T-helper 17 cell (primary cell): ENCODE measurements at places on chromosomes 2 and 18.

DNA sequence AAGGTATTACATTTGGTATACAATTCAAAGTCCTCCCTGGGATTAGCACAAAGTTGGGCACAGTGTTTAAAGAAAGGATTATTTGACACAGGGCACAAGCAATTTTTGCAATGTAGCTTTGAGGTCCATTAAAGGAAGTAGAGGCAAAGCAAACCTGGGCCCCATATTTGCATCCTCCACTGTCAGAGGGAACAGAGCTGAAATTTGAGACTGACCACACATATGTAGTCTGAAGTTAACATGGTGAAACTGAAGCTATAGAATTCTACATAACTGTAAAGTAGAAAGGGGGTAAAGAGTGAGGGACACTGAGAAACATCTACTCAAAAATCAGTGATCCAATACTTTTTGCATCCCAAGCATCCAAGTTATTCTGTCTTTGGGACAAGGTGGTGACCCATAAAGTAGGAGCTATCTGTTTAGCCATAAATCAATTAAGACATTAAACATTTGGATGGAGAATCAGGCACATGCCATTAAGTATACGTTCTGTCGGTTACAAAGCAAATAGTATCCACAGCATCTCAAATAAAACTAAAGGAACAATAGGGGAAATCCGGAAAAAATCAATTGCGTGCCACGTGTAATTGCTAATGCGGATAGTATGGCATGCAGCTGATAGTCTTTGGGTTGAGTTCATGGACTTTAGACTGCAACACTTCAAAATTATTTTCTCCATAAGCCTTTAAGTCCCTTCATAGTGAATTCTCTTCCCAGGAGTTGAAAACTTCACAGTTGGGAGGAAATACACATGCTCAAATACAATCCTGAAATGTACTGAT is 72.6 kb downstream of the PLEKHM3 start:
- no peaks in the 10 kb centered on the region for H3K36me3 ChIP-seq
- H3K27ac ChIP-seq: no peak overlapping the region
- no peak for DNase-seq
- peaks cover 5% of the 10 kb centered on the region for H3K4me1 ChIP-seq

DNA sequence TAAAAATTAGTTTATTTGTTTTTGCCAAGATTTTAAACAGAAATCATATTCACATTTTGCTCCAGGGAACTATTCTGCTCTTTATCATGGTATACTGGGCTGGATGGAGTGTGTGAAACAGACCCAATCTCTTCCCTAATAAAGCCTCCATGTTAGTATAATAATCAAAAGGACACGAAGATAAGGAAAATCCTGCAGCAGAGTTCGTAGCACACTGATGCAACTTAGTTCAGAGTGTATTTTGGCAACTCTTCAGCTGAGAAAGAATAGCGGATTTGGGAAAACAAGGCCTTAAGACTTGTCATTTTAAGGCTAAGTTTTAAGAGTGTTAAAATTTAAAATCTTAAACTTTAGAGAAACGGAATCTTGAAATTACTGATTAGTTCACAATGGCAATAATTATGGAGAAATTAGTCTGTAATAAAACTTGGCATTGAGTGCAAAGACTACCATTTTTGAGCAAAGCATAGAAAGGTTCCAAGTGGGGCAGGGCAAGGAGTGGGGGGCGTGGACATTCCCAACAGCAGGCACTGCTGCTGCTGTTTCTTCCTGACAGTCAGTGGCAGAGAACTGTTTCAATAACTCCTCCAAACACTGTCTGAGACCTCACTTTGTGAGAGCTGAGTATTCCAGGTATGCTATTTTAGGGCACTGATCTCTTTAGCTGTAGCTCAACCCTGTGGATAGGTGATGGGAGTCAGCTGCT is 225.0 kb downstream of the HRH4 start:
- no peaks in the 10 kb centered on the region for H3K4me1 ChIP-seq
- no peaks in the 10 kb centered on the region for H3K36me3 ChIP-seq
- H3K4me3 ChIP-seq: no peak overlapping the region
- peaks cover 10% of the 10 kb centered on the region for H3K27me3 ChIP-seq
- no peak overlapping the region for H3K27ac ChIP-seq
- no peak for DNase-seq

GRCh38 chr2:148244593-148245292 is 223.9 kb downstream of the MBD5 start:
- H3K27me3 ChIP-seq: no peaks in the 10 kb centered on the region
- no peak overlapping the region for H3K4me3 ChIP-seq
- H3K4me1 ChIP-seq: no peaks in the 10 kb centered on the region
- H3K27ac ChIP-seq: no peak overlapping the region
- peaks cover 6% of the 10 kb centered on the region for H3K36me3 ChIP-seq

- H3K27me3 ChIP-seq: no peaks in the 10 kb centered on the region
- peaks cover 3% of the 10 kb centered on the region for H3K36me3 ChIP-seq
- no peak overlapping the region for H3K27ac ChIP-seq
Measured at GRCh38 chr2:24048769-24049484, 614 bp upstream of the FKBP1B start.

DNA sequence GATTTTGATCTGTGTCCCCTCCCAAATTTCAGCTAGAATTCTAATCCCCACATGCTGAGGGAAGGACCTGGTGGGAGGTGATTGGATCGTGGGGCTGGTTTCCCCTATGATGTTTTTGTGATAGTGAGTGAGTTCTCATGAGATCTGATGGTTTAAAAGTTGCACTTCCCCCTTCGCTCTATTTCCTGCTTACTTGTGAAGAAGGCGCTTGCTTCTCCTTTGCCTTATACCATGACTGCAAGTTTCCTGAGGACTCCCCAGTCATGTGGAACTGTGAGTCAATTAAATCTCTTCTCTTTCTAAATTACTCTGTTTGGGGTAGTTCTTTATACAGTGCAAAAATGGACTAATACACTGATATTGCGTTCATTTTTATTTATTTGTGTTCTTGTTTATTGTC is 636.8 kb upstream of the LINC00305 start:
- H3K4me1 ChIP-seq: no peaks in the 10 kb centered on the region
- H3K27me3 ChIP-seq: no peaks in the 10 kb centered on the region

- H3K36me3 ChIP-seq: no peaks in the 10 kb centered on the region
- no peak overlapping the region for H3K27ac ChIP-seq
- no peak for DNase-seq
Measured at GRCh38 chr2:220473611-220474010, 846.2 kb downstream of the SLC4A3 start.

GRCh38 chr18:80171054-80171872 is 62.2 kb downstream of the ADNP2 start:
- DNase-seq: no peak

DNA sequence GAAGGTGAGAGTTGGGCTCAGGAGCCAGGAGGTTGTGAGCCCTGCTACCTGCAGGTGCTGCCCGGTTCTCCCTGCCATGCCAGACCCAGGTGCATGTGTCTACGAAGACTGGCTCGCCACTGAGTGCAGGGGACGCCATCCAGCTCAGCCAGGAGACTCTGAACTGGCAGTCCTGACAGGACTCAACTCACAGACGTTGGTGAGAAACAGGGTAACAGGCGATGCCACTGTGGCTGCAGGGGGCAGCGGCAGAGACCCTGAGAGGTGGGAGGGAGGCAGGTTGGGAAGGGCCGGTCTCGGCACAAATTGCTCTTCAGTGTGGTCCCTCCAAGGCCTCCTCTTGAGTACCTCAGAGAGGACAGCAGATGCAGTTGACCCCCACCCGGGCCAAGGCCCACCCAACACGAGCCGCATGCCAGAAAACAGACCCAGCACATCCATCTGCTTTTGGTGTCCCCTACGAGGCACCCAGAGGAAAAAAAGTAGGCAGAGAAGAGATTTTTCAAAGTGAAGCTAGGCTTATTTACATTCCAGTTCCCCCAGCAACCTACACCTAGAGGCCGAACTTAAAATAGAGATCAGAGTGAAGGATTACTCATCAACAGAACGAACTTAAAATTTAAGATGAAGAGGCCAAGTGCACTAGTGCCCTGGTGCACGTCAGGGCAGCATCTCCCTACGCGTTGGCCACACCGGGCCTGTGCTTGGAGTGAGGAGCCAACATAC is 184.8 kb downstream of the SEPTIN10 start:
- DNase-seq: no peak
- H3K27me3 ChIP-seq: peaks cover 5% of the 10 kb centered on the region
- no peak overlapping the region for H3K27ac ChIP-seq

DNA sequence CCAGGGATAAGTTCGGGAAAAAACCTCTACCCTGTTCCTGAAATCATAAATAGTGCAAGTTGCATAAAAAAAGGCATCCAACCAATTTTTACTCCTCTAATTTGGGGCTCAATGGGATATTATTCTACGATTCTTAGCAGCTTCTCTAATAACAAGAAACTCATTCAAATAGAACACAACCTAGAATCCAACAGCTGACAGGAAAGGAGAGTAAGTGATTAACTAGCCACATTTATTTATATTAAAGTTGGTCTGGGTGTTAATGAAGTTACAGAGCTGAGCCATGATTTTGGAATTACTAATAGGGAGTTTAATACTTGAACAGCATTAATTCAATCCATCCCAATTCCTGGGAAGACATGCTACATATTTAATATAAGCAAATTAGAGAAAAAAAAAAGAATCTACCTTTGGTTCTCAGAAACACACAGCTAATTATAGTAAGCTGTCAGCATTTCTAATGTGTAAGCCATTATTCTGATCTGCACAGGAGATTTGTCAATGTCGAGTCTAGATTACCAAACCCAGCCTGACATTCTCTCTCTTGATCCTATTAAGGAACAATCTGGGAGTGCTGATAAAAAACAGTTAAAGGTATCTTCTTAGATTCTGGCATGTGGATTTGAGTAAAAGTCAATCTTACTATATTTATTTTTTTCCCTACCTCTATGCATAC is 267.7 kb downstream of the NBAS start:
- no peak for DNase-seq
- peaks cover 15% of the 10 kb centered on the region for H3K36me3 ChIP-seq
- peaks cover 3% of the 10 kb centered on the region for H3K4me1 ChIP-seq

- H3K27me3 ChIP-seq: peaks cover 54% of the 10 kb centered on the region
- H3K4me1 ChIP-seq: peaks cover 16% of the 10 kb centered on the region
- no peak overlapping the region for H3K27ac ChIP-seq
- peak overlapping the region; percentile 25 for H3K4me3 ChIP-seq
- peak; percentile 58 for DNase-seq
Measured at GRCh38 chr2:74919827-74920226, 38.6 kb upstream of the POLE4 start.

- H3K4me3 ChIP-seq: no peak overlapping the region
- no peak for DNase-seq
- no peak overlapping the region for H3K27ac ChIP-seq
- H3K4me1 ChIP-seq: no peaks in the 10 kb centered on the region
- no peaks in the 10 kb centered on the region for H3K36me3 ChIP-seq
Measured at GRCh38 chr2:182115258-182115657, 129.6 kb downstream of the PPP1R1C start.

DNA sequence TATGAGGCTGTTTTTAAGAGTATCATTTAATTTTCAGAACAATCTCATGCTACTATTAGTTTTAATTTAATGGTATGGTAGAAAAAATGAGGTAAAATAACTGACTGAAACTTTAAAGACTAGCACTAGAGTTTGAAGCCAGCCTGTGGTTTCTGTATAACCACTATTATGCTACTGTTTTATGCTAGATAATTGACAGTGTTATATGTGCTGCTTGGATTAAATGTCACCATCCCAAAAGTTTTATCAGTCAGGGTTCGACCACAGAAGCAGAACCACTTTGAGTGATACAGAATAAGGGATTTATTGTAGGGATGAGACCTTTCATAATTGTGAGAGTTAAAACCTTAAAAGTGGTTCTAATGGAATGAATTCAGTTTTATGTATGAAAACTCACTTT is 271.6 kb downstream of the PTGR3 start:
- H3K4me1 ChIP-seq: peaks cover 11% of the 10 kb centered on the region
- peaks cover 2% of the 10 kb centered on the region for H3K36me3 ChIP-seq
- H3K27ac ChIP-seq: no peak overlapping the region
- H3K4me3 ChIP-seq: no peak overlapping the region

DNA sequence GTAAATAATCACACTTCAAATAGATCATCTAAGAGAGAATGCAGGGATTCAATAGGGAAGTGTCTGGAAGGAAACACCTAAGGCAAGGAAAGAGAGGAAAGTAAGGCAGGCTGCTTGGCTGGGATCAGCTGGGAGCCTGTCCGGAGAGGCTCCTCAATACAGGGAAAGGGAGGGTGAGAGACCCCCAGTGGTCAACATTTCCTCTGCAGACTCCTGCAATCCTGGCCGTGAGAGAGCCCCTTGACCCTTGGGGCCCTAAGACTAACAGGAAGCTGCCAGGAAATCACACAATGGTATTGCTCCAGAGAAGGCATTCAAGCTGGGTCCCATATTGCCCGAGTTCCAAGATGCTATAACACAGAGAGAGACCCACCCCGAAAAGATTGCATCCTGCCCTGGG is 549.4 kb downstream of the NYAP2 start:
- no peak overlapping the region for H3K4me3 ChIP-seq
- no peaks in the 10 kb centered on the region for H3K4me1 ChIP-seq
- H3K36me3 ChIP-seq: no peaks in the 10 kb centered on the region
- no peaks in the 10 kb centered on the region for H3K27me3 ChIP-seq
- DNase-seq: no peak

DNA sequence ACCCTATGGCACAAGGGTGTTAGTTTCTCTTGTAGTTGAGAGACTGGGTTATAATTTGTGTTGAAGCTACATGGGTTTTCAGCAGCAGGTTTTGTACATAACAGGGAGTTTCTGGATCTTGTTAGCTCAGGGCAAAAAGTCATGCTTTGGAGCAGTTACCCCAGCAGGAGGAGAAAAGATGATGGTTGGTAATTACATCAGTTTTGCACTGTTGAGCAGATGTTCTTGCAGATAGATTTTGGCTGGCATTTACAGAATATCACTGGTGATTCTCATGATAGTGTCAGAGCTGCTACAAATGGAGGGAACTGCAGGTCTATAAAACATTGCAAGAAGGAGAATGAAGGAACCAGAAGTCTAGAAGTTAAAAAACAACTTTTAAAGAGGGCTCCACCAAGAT is 215.2 kb upstream of the ATP5MC3 start:
- H3K27ac ChIP-seq: no peak overlapping the region
- H3K4me1 ChIP-seq: no peaks in the 10 kb centered on the region
- no peak for DNase-seq
- no peak overlapping the region for H3K4me3 ChIP-seq
- H3K36me3 ChIP-seq: no peaks in the 10 kb centered on the region

GRCh38 chr2:2686222-2686621 is 355.1 kb upstream of the MYT1L start:
- DNase-seq: no peak
- peaks cover 20% of the 10 kb centered on the region for H3K4me1 ChIP-seq
- H3K27me3 ChIP-seq: peaks cover 44% of the 10 kb centered on the region
- peaks cover 3% of the 10 kb centered on the region for H3K36me3 ChIP-seq
- peak overlapping the region; percentile 46 for H3K4me3 ChIP-seq
- peak overlapping the region; percentile 24 for H3K27ac ChIP-seq

- peaks cover 24% of the 10 kb centered on the region for H3K27me3 ChIP-seq
- no peaks in the 10 kb centered on the region for H3K4me1 ChIP-seq
- H3K36me3 ChIP-seq: peaks cover 3% of the 10 kb centered on the region
- H3K4me3 ChIP-seq: no peak overlapping the region
- no peak for DNase-seq
Measured at GRCh38 chr2:64338910-64339500, 115.0 kb upstream of the LGALSL start.

GRCh38 chr2:7709907-7710306 is 792.7 kb downstream of the RNF144A start:
- no peaks in the 10 kb centered on the region for H3K4me1 ChIP-seq
- H3K36me3 ChIP-seq: no peaks in the 10 kb centered on the region
- no peak overlapping the region for H3K27ac ChIP-seq
